ENCODE measurements at places on chromosomes 3 and 15.

DNA sequence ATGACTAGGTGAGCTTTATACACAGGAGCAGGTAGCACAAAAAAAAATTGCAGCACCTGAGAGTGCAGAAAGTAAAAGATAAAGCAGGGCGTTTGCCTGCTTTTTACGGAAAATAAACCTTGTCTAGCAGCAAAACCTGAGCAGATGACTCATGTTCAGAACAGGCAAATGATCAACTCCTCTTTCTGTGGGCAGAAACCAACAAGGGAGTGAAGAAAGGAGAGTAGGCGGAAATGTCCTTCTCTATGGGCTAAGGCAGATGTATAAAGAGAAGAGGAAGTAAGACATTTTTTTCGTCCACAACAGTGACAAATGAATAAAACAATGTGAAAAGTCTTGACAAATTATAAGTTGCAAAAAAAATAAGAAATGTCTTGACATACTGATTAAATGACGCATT is 24.5 kb upstream of the GMNC start:
- DNase-seq: no peak

GRCh38 chr3:12479919-12480427 is 4.3 kb upstream of the TSEN2 start:
- DNase-seq: no peak

- no peak for DNase-seq
Measured at GRCh38 chr15:74314795-74315438, 52.5 kb downstream of the CYP11A1 start.

GRCh38 chr3:107951126-107951525 is 139.7 kb downstream of the CD47 start:
- DNase-seq: no peak

GRCh38 chr3:167304077-167304476 is 76.0 kb downstream of the ZBBX start:
- DNase-seq: no peak

- DNase-seq: no peak
Measured at GRCh38 chr3:123279121-123279520, 77.4 kb downstream of the SEC22A start.

DNA sequence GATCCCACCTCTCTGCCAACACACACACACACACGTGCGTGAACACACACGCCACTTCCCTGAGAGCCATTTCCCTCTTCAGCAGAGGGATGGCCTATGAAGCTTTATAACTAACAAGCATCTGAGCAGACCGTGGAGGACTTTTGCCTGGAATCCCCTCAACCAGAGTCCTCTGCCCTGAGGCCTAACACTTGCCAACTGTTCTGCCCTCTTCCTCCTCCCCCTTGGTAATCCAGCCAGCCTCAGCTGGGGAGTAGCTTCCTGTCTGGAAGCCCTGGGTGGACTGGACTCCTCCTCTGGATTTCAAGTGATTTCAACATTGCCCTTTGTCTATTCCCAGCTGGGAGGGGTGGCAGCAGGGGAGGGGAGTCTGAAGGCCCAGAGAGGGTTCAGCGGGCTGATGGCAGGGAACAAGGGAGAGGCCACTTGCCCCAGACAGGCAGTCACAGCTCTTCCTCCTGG is 68.4 kb upstream of the HACD2 start:
- no peak for DNase-seq

GRCh38 chr3:27281671-27282150 is 87.5 kb downstream of the NEK10 start:
- no peak for DNase-seq

GRCh38 chr15:73564255-73564654 is 68.9 kb downstream of the NPTN start:
- no peak for DNase-seq

DNA sequence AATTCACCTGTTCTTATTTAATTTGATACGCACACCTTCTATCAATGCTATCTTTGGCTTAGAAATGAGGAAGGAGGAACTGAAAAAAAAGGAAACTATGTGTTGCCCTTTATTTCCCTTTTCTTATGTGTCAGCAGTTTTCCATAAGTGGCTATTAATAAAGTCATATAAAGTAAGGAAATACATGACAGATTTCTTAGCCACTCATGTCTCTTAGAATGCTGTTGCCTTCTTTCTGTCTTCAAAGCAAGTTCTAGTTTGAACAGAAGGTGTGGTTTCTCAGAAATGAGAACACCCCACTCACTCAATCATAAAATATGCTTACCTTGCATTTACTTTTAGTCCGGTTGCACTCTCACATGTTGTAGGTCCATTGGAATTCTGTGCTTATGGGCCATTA is 640.5 kb upstream of the GRM7 start:
- no peak for DNase-seq

DNA sequence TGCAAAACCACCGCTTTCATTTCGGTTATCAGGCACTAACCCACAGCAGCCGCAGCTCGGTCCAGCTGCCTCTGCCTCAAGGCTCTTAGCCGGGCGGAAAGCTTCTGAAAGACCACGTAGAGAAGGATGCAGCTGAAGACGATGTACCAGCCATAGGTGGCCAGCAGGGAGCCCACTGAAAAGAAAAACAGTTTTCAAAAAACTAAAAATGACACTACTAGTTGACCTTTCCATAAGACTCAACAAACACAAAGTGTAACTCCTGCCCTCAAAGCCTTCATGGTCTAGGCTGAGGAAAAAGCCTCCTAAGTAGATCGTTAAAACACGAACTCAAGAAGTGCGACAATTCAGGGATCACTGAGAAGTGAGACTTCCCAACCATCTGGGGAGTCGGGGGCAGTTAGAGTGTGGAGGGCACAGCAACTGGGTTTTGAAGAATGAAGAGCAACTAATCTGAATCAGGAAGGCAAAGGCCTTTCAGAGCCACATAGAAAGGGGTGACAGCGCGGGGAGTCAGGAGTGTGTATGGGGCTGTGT is 716 bp downstream of the SELENOS start:
- DNase-seq: no peak

DNA sequence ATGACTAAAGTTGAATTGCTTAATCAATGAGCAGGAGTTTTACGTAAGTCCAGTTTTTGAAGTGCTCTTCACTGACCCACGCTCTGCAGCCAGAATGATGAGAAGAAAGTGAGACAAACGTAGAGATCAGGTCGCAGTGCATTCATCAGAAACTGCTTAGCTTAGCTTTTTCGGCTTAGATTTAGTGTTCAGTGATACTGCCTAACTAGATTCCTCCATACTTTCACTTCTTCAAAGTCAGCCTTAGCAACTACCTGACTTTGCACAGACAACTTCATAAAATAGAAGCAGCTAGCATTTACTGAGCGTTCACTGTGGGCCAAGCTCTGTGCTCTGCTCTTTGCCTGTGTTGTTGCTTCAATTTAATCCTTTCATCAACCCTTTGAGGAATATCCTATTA is 116.1 kb downstream of the KCNH8 start:
- no peak for DNase-seq

GRCh38 chr15:59338414-59338813 is 34.3 kb downstream of the MYO1E start:
- DNase-seq: no peak

DNA sequence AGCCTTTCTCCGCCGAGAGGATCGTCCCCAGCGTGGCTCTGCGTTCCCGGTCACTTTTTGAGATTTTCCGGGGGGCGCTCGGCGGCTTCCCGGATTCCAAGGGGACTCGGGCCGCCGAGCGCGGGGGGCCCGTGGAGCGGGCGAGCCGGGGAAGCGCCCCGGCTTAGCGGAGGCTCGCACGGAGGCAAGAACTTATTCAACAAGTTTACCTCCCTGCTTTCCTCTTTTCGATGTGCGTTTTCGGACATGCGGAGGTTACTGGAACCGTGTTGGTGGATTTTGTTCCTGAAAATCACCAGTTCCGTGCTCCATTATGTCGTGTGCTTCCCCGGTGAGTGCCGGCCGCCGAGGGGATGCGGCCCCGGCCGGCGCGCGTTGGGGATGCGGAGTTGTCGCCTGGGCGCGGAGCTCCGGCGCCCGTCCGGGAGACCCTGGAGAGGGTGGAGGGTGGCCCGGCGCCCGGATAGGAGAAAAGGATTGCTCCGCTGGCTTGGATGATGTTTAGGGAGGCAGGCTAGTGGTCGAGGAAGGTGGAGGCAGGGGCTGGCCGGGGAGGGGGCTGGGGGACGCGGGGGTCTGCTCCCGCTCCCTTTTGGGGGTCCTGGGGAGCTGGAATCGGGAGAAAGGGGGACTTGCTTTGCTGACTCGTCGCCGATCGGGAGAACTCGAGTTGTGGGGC is 810 bp downstream of the PTPRG start:
- no peak for DNase-seq

GRCh38 chr3:23734481-23734880 is 71.3 kb upstream of the UBE2E1 start:
- DNase-seq: no peak

- DNase-seq: no peak
Measured at GRCh38 chr3:121601212-121601812, 8.1 kb downstream of the FBXO40 start.

DNA sequence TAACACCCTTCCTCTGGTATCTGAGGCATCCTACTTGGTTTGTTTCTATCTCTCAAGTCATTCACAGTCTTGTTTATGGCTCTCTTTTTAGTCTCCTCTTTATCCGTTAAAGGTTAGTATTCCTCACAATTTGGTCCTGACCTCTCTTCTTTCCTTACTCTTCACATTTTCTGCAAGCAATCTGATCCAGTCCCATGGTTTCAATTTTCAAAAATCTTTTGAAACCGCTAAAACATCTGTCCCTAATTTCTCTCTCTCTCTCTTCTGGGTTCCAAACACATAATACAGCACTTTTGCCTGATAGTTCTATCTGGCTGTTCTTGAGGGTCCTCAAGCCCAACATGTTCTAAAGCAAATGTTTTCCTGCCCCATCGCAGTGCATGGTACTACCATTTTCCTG is 149.0 kb downstream of the SERPINI1 start:
- DNase-seq: no peak

DNA sequence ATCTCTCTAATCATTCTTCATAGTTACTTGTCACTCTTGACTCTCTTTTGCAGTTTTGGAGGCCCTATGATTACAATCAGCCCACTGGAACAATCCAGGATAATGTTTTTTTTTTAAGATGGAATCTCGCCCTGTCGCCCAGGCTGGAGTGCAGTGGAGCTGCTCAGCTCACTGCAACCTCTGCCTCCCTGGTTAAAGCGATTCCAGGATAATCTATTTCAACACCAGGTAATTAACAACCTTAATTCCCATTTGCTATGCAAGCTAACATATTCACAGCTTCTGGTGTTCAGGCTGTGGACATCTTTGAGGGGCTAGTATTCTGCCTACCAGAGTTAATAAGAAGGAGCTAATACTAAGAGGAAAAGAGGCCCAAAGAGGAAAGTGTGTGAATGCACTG is 1.1 kb upstream of the BLOC1S6 start:
- DNase-seq: no peak

GRCh38 chr3:34387826-34388564 is 589.6 kb downstream of the PDCD6IP start:
- DNase-seq: no peak

DNA sequence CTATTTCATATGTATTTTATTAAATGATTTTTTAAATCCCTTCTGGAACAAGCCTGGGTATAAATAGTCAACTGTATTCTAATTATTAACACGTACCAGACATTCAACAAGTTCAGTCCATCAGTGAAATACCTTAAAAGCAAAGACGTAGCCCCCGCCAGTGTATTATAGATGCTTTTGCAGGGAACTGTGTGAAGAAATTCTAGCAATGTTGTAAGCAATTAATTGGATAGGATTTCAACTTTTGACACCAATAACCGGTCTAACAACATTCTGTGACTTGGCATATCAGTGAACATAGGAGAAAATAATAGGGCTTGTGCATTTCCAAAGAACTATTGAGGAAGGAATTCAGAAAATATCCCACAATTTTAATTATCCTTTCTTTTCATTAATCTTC is 67.2 kb upstream of the TGFBR2 start:
- DNase-seq: no peak

DNA sequence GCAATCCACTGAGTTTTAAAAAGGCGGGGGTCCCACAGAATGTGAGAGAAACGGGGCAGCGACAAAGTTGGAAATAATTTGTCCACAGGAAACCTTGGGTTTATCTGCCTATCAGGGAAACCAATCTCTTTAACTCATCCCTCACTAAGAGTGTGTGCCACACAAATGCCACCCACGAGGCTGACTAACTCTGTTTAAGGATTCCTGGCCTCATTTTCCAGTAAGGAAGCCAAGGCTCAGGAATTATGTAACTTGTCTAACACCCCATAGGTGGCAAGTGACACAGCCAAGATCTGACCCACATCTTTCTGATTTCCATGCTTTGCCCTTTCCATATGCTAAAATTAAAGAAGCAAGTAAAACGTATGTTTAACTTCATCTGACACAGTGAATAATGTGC is 263.2 kb downstream of the CNTN3 start:
- no peak for DNase-seq

GRCh38 chr15:42134617-42135245 is 21.7 kb downstream of the PLA2G4F start:
- DNase-seq: no peak

DNA sequence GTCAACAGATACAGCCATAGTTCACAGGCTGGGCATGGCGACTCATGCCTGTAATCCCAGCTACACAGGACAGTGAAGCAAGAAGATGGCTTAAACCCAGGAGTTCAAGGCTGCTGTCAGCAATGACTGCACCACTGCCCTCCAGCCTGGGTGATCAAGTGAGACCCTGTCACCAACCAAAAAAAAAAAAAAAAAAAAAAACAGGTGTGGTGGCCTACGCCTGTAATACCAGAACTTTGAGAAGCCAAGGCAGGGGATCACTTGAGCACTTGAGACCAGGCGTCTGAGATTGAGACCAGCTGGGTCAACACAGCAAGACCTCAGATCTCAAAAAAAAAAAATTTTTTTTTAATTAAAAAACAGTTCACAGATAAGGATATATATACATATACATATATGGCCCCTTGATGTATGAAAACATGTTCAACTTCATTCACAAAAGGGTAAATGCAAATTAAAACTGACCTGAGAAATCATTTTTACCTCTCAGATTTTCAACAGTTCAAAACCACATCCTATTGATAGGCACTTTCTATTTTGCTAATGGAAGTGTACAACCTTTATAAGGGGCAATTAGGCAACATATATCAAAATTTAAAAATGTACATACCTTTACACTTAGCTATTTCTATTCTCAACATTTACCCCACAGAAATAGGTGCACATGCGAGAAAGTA is 51.1 kb downstream of the OSBPL10 start:
- DNase-seq: no peak

GRCh38 chr15:31504462-31504839 is 177.8 kb downstream of the KLF13 start:
- DNase-seq: no peak

GRCh38 chr15:41512940-41513505 is 604 bp downstream of the LTK start:
- DNase-seq: no peak

- DNase-seq: peak; percentile 32
Measured at GRCh38 chr3:111616417-111617105, 21.4 kb upstream of the ZBED2 start.

- no peak for DNase-seq
Measured at GRCh38 chr15:65521350-65521749, 3.9 kb upstream of the DPP8 start.

DNA sequence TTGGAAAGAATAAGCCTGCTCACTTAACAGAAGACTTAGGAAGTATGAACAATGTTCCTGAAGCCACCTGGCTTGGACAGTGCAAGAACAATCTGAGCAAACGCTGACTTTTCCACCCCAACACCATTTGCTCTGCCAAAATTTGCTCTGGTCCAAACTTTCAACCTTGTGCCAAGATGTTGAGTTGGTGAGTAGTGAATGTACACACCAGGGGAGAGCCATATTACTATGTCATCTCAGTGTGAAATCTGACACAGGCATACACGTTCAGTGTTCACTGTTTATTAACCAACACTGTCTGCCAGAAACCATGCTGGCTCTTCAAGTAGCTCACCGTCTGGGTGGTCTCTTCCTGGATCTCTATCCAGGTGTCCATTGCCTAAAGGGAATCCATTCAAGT is 152.9 kb upstream of the LPP start:
- DNase-seq: no peak

Measured in stimulated activated CD8-positive, alpha-beta memory T cell treated with anti-CD3 and anti-CD28 coated beads, Interleukin-4, amount 100 ng/mL, for 4 hours (primary cell).